ENCODE measurements at places on chromosomes 12 and 14.

GRCh38 chr14:71433303-71433702, 498.9 kb upstream of the RGS6 start:
- no peak for DNase-seq

GRCh38 chr12:55797068-55797467, 20.5 kb downstream of the SARNP start:
- DNase-seq = no peak

DNA sequence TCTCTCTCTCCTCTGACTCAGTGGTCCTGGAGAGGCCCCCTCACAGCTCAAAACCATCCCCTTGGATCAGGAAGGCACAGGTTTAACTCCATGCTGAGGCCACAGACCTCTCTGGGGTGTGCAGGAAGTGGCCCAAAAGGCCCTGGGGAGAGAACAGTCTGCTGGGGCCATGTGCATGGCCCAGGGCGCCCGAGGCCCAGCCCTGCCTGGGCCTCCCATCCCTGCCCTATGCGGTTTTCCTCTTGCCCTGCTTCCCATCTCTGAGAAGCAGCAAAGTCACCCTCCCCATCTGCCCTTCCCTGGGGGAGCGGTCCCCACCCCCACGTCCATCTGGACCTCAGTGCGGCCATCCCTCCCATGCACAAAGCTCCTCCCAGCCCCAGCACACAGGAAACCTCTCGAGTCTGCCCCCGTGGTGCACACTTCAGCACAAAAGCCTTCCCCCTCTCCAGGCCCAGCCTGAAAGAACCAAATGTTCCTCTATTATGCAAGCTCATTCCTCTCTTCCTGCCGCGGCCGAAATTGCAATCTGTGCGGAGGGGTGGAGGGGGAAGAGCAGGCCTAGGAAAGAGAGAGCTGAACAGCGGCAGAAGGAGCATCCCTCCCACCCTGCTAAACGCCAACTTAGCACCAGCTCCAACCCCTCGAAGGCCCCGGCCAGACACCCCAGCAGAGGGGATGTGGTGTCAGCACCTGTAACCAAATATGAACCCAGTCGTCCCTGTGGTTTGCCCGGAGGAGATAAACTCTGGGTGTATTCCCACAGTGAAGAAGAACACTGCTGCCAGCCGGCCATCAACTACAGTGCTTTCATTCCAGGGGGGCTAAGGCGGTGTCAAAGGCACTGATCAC, 108.5 kb downstream of the SCARB1 start:
- no peak for DNase-seq

GRCh38 chr12:19763488-19763887, 324.2 kb downstream of the AEBP2 start:
- DNase-seq = no peak

GRCh38 chr12:125254236-125254635, 189.0 kb downstream of the AACS start:
- no peak for DNase-seq

DNA sequence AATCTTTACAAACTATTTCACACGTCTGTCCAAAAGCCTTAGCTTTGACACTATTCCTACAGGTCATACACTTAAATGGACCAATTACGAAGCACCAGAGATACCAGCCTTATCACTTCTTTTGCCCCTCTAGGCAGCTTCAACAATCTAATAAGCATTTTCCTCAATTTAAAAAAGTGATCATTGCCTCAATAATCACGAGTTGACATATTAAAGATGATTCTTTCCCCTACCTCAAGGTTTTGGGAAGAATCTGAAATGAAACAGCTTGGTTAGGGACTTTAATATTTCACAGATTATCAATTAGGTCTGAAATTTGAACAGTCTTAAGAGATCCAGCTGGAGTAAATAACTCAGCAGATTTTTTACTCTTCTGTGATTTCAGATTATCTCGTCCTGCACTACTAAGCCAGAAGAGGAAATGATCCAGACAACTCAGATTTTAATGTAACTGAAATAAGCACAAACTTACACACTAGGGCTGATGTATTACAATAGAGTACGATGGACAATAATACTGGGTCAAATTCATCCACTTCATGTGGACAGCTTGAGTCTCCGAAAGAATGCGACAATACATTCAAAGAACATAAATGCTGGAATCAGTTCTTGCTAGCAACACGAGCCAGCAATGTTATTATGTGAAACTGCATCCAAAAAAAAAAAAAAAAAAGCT, 15.9 kb downstream of the UBE2N start:
- DNase-seq = no peak

GRCh38 chr12:130435826-130436225, 98.1 kb downstream of the PIWIL1 start:
- DNase-seq = no peak
